ENCODE measurements at places on chromosomes 5 and 9. TPM values are rescaled to one million over a fixed set of nuclear protein-coding genes. Genes with fewer than 3 reads are reported as not detected.

The CD180 gene
- total RNA-seq = not detected

The DMRT3 gene
- total RNA-seq = not detected

The IL31RA gene
- not detected for total RNA-seq

The ELAVL2 gene
- 4.7 TPM for total RNA-seq

The PHPT1 gene
- total RNA-seq = 122 TPM

The FBP2 gene
- not detected for total RNA-seq

The PKD2L2 gene
- total RNA-seq = not detected

Data from endodermal cell (in vitro differentiated cells).